ENCODE measurements at places on chromosomes 13 and 19.

GRCh38 chr19:55544776-55545439 lies 435 bp downstream of the SBK3 start:
- DNase-seq, result no peak

GRCh38 chr19:14138576-14139265 lies 2.3 kb upstream of the ASF1B start:
- peak; percentile 39 for DNase-seq

DNA sequence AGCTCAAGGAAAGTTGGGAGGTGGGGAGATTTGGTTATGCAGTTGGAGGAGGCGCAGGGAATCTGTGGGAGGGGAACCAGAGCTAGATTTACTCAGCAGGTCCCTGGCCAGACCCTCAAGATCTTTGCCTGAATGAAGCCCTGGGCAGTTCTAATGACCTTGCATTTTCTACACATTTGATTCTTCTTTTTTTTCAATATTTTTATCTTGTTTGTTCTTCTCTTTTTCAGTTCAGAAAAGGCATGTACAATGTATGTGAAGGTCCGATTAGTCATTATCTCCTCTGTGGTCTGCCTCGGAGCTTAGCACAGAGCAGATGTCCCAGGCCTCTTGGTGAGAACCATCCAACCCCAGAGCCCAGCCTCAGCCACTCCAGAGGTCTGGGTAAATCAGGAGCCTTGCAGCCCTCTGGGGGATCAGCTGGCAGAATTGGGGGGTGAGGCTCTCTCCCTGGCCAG lies 24.2 kb downstream of the SERP2 start:
- DNase-seq, result no peak

- no peak for DNase-seq
Measured at GRCh38 chr13:93680329-93680728, 453.7 kb downstream of the GPC6 start.

Data from GM23248 (cell line).